ENCODE measurements at places on chromosomes 11 and 22.

DNA sequence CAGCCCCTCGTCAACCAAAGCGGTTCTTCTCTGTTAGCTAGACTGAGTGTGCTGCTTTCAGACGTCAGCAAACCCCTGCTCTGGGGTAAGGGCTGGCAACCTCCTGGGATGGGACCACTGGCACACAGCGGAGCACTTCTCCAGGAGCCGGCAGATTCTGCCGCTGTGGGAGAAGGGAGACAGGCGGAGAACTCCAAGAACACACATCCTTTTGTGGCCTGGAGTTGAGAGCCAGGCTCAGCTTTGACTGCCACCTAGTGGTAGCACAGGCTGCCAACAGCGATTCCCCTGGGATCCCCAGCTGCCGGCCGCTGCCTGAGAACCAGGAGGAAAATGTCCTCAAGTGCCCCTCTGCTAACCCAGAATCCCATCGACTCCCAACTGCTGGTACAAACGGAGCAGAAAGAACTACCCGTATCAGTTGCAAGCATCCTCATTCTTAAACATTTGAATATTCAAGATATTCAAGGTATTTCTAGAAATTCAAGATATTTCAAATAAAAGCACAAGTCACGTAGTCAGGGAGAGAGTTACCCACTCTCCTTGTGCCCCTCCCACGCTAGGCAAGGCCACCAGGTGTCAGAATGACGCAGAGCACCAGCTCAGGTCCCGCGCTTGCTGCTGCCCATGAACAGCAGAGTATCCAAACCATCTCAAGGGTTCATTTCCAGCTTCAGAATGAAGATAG is 4.9 kb downstream of the LTO1 start:
- DNase-seq: peak; percentile 62

- DNase-seq: no peak
These were observed 1.1 kb downstream of the FXYD2 start for GRCh38 chr11:117823294-117823945.

GRCh38 chr11:43242401-43242800 is 69.4 kb upstream of the API5 start:
- DNase-seq: no peak

DNA sequence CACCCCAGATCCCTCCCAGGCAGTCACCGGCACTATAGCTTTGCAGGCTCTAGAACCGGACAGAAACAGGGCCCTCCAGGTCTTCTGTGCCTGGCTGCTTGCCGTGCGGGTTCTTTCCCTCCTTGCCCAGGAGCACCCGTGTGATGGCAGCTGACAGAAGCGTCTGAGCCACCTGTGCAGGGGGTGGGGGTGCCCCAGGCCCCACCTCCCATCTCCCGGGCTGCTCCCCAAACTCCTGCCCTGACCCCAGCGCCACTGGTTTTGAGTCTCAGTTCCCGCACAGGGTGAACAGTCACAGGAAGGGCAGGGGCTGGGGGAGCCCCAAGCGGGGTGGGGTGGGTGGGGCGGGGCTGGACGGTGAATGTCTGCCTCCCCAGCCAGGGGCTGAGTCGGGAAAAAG is 13.2 kb upstream of the PHLDA2 start:
- DNase-seq: no peak

DNA sequence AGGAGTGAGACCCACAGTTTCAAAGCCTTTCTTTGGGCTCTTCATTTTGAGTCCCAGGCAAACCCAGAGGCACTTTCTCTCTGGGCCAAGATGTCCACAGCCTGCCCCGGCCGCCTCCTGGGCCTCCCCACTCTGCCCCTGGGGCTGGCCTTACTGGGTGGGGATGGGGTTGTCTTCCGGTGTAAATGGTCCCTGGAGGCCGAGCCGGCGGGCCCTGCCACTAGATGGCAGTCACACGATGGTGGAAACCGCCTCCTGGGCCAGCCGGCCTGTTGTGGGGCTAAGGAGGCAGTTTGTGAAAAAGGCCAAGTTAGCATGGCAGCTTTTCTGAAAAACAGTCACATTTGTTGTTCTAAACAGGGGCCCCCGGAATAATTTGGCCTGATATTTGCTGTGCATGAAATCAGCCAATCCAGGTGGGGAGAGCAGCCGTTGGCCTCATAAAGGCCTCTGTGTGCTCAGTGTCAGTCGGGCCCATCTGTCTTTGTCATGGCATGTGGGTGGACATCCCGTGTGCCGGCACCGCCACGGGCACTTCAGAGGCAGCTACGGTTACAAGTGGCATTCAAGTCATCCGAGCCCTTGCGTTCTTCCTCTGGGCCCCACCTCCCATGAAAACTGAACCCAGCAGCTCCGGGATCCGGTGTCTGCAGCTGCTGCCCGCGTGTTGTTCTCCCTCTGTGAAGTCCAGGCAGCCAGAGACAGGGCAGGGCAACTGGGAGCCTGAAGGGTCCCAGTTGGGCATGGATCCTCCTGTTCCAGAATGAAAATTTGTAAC is 6.5 kb downstream of the MRPL23 start:
- DNase-seq: no peak

- no peak for DNase-seq
These were observed 1003.7 kb downstream of the BRD1 start for GRCh38 chr22:48823941-48824340.

DNA sequence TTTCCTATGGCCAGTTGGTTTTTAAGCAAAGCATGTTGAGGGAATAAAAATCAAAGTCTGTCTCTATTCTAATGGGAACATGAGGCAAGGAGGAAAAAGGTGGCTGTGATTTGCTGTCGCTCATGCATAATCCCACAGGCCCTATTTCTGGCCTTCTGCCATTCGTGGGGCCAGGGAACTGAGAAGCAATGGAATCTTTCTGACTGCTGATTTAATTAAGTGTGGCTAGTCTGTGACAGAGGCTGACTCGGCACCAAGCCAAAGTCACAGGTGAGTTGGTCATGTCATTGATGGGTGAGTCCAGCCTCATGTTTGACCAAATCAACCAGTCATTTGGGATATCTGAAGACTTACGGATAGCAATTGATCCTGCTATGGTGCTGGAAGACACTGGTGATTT is 429.3 kb upstream of the CADM1 start:
- DNase-seq: no peak

GRCh38 chr11:134261626-134262488 is 8.5 kb downstream of the ACAD8 start:
- DNase-seq: no peak

DNA sequence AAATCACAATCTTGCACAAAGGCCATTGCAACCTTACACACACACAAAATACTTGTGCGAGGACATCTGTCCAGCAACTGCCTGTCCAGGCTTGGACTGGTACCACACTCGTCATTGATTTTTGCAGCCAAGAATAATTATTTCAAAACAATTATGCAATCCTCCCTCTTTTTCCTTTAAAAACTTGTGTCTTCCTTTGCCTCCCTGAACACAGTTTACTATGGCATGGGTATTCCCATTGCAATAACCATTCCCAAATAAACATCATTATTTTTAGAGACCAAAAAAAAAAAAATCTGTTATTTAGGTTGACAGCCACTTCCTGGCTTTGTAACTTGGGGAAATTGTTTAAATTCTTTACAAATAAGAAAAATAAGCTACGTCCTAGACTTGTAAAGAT is 54.0 kb downstream of the C11orf91 start:
- no peak for DNase-seq

DNA sequence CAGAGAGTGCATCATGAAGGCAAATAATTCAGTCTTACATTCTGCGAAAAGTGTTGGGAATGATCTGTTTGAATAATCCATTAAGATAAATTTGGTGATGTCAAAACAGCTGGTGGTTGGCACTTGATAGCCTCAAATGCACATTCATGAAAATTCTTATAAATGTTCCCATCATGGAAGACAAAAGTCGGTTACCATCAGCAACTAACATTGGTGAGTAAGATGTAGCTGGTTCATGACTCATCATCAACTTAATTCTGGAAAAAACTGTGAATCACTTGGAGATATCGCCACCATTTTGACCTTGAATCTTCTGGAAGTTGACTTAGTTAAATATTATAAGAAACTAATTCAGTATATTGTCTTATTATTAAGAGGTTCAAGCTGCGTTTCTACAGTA is 11.2 kb downstream of the CRYBB1 start:
- no peak for DNase-seq

- no peak for DNase-seq
These were observed 48.2 kb downstream of the ST3GAL4 start for GRCh38 chr11:126403658-126404057.

DNA sequence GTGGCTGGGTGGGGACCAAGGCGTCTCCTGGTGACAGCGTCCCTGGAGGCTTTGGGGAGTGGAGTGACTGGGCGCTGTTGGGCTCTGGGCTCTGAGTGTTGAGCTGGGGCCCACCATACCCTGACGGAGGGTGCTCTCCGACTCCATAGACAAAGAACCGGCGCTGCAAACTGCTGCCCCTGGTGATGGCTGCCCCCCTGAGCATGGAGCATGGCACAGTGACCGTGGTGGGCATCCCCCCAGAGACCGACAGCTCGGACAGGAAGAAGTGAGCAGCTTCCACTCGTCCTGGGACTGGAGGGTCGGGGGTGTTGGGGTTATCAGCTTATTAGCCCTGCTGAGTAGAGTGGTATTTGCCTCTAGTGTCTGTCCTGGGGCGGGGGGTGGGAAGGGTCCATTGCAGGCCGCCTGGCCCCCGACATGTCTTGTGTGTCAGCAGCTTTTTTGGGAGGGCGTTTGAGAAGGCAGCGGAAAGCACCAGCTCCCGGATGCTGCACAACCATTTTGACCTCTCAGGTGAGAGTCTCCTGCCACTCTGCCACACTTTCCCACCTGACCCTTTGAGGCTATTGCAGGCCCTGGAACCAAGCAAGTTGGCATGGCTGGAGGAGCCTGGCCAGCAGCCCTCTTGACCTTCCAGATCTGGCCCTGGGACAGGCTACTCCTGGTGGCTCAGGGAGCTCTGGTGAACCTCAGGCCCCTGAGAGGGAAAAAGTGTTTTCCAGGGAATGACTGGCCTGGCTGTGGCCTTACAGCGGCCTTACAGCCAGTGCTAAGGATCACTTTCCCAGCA is 7.6 kb downstream of the CLDN5 start:
- no peak for DNase-seq

DNA sequence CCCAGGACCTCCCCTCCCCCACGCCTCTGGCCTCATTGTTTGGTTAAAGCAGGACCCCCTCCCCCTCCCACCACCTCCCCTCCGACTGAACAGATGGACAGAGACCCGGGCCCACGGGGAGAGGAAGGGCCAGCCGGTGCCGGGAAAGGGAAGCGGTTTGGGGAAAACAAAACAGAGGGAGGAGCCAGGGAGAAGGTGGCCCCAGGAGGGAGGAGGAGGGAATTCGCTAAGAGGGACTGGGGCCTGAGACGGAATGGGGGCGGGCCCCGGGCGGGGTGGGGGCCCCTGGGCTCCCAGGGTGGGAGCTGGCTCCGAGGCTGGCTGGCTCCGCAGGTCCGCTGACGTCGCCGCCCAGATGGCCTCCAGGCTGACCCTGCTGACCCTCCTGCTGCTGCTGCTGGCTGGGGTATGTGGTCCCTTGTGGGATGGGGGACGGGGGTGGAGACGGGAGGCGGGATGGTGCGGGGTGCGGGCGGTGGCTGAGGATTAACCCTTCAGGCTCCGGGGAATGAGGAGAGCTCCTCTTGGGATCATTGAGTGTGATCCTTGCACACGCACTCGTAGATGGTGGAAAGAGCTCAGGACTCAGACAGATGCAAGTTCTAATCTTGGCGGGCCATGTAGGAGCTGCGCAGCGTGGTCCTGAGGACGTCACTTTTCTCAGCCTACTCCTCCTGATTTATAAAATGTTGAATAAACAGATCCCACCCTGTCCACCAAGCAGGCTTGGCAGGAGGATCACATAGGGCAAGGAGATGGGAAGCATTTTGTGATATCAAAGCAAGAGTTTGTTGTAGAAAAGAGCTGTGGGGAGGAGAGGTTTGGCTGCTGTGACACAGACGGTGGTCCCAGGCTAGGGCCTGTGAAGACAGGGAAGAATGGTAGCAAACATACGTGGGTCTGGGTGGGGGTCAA is 688 bp downstream of the SERPING1 start:
- DNase-seq: peak; percentile 17

DNA sequence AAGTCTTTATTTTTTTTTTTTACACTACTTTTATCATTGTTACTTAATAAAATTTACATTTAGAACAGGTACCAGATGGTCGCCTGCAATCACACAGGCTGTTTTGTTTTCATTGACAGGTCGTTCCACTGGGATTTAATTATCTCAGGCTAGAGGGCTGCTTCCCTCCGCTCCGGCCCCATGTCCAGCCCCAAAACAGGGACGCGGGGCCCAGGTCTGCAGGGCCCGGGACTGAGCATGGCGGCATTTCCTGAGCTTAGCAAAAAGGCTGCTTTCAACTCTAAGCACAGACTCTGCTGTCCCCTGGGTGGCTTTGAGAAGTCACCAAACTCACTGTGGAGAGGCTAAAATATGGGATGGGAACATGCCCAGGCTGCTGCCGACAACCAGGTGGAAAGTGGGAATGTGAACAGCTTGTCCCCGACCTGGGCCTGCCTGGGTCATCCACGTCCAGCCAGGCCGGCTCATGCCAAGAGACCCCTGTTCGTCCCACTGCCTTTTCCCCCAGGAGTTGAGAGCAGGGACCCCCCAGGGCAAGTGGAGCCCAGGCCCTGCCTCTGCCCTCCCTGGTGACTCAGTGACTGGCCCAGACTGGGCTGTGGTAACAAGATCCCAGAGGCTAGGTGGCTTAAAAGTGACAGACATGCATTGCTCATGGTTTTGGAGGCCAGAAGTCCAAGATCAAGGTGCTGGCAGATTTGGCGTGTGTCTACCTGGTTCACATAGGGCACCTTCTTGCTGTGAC is 150.0 kb downstream of the SHANK2 start:
- DNase-seq: no peak

GRCh38 chr22:48100685-48101417 is 1338.4 kb downstream of the TBC1D22A start:
- no peak for DNase-seq

DNA sequence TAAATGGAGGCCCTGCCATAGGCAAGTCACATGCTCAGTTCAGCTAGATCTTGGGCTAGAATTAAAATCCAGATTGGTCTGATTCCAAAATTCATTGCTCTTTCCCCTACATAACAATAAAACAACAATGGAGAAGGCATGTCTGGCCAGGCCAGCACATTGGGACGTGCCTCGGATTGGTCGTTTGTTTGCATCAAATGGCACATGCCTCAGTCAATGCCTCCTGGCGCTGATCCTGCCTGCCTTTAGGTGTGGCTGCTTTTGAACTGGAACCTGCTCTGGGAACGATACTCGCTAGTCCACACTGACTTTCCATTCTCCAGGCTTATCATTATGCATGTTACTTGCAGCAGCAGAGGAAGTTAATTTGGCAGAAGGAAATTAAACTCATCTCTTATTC is 322.1 kb downstream of the NELL1 start:
- no peak for DNase-seq

GRCh38 chr11:93921695-93922468 is 71.5 kb upstream of the VSTM5 start:
- no peak for DNase-seq

Data from smooth muscle cell of the brain vasculature (primary cell).